Hematopoietic multipotent progenitor cell treated with erythropoietin and hydrocortisone succinate and interleukin-3 and kit ligand, for 8 days (in vitro differentiated cells): ENCODE measurements at places on chromosomes 1 and 21.

DNA sequence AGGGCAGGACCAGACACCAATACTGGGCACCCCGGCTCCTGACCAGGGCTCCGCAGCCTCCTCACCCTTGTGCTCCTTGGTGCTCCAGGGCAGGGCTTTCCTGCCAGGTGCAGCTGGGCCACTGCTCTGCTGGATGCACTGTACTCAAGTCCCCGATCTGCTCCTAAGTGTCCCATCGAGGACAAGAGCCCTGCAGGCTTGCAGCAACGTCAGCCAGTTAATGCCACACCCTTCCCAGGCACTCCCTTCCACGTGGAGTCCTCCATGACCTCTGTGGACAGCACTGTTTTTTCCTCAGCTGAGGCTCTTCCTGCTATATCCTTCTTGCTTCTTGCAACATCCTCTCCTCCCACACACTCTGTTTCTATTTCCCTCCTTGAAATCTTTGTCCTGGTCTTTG is 94.0 kb upstream of the NGF start:
- no peak for DNase-seq

- no peak for DNase-seq
Observed at GRCh38 chr1:112395256-112395820, 676 bp upstream of the CTTNBP2NL start.

DNA sequence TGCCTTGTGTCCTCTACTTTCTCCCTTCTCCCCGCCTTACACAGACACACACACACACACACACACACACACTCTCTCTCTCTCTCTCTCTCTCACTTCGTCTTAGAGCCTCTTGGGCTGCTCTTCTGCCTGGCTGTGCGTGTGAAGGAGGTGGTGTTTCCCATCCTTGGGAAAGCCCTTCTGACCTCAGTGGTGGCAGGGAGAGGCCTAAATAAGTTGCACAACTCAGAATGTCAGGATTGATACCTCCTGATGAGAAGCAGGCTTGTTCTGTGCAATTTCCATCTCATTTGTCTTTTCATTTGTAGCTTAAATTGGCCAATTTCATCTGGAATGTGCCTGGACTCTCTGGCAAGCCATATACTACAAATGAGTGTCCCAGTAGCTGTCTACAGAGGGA is 25.0 kb downstream of the LRRN2 start:
- no peak for DNase-seq

GRCh38 chr1:3063379-3064295 is 5.4 kb upstream of the PRDM16 start:
- no peak for DNase-seq

- no peak for DNase-seq
Observed at GRCh38 chr1:93603601-93604000, 78.0 kb downstream of the BCAR3 start.

GRCh38 chr1:192700834-192701271 is 64.9 kb downstream of the RGS13 start:
- no peak for DNase-seq
